ENCODE measurements at places on chromosomes 7 and 10.

DNA sequence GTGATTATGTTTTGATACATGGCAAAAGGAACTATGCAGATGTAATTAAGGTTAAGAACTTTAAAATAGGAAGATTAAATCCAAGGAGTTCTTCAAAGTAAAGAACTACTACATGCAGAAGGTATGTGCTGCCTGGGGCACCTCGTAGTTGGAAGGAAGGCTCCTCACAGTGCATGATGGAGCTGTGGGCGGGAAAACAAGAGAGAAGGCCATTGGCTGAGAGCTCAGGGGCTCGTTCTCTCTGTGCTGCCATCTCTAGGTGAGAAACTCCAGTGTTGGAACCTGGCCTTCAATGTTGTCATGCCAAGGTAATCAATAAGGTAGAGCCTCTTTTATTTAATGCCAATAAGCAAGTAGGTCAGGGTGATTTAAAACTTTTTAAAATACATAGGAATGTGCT, 391.4 kb upstream of the ETV1 start:
- no peak for DNase-seq

DNA sequence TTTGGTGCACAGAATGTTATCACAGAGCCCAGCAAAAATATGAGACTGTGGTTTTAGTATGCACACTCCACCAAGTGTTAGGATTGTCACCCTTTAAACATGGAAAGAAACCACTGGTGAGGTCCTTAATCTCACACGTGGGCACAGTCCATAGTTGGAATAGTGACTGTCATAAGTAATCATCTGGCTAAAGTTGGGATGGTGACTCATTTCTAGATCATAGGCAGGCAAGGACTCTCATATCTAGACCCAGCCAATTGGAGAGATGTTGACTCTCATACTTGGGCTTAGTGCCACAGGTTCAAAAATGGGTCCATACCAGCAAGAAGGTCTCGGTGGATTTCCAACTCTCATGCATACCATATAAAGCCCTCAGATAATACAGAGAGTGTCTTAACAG, 39.6 kb upstream of the ZNF680 start:
- DNase-seq, result no peak

GRCh38 chr7:1022801-1023465, 21.4 kb upstream of the GPR146 start:
- no peak for DNase-seq

- DNase-seq, result no peak
These were observed 180.3 kb upstream of the GRB10 start for GRCh38 chr7:50962962-50963374.

DNA sequence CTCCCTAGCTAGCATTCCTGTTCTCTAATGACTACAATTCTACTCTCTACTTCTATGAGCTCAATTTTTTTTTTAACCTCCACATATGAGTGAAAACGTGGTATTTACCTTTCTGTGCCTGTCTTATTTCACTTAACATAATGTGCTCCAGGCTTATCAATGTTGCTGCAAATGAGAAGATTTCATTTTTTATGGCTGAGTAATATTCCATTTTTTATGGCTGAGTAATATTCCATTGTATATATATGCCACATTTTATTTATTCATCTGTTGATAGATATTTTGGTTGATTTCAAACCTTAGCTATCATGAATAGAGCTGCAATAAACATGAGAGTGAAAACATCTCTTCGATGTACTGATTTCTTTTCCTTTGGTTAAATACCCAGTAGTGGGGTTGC, 159.6 kb upstream of the TPK1 start:
- no peak for DNase-seq

DNA sequence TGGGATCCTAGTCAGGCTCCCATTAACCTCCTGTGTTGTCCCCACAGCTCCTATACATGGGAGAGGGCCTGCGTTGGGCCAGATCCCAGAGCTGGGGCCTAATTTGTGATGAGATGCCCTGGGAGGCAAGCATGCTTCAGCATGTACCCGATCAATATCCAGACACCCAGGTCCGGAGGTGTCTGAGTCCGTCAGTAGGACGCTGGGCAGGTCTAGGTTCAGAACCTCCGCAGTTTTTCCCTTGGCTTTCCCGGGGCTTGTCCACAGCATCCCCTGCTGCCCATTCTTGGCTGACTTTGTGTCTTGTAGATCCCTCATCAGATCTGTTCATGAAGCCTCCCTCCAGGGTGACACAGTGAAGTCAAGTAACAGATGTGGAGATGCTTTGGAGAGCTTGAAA, 32.7 kb upstream of the RBAK start:
- no peak for DNase-seq

DNA sequence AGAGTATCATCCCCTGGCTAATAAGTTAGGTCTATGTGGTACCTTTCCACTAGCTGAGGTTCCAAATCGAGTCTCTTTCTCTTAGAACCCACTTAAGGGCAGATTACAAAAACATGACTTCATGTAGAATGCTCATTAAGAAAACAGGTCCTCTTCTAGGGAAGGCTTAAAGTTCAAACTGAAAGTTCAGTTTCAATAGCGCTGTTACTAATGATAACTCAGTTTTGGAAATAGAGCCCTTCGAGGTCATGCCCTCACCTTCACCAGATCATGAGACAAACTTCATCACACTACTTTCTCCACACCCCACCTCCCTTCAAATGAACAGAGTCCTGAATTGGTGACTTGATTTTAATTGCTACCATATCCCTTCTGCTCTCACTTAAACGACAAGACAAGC, 26.2 kb downstream of the HGF start:
- no peak for DNase-seq

GRCh38 chr10:123998197-123999141, 94.9 kb downstream of the CHST15 start:
- no peak for DNase-seq

- no peak for DNase-seq
These were observed 9.6 kb upstream of the NUPR2 start for GRCh38 chr7:56125831-56126230.

- DNase-seq, result no peak
These were observed 22.3 kb downstream of the GIMAP5 start for GRCh38 chr7:150759479-150759878.

DNA sequence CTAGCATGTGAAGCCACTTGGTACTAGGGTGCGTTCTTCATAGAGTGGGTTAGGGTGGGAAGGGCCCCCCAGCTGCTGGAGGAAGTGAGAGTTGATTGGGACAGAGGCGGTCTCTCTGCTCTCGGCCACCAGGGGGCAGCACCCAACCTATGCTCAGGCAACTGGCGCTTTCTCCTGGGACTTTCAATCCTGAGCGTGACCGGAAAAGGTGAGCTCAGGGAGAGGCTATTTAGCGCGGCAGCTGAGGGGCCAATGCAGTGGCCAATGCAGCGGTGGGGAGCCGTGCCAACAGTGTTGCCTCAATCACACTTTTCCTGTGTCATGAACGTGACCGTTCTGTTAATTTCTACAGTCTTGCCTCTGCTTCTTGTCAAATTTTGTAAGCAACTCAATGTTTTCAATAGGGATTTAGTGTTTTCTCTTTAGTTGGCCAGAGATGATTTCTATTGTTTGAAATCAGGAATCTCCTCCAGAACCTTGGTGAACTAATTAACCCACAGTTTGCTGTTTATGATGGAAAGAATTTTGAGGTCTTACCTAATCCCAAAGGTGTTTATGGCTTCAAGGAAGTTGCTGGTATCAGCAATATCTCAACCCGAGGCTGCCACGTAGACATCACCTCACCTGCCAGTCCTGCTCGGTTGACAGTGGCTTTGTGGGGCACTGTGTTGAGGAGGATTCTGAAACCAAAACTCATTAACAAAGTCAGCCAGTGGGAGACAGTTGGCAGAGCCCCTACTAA, 67.9 kb upstream of the PDZD8 start:
- peak; percentile 55 for DNase-seq

GRCh38 chr10:24118246-24118645, 90.7 kb upstream of the KIAA1217 start:
- DNase-seq, result no peak

GRCh38 chr7:93551063-93551895, 23.2 kb downstream of the CALCR start:
- no peak for DNase-seq

GRCh38 chr7:47181746-47182361, 400.1 kb downstream of the TNS3 start:
- no peak for DNase-seq

DNA sequence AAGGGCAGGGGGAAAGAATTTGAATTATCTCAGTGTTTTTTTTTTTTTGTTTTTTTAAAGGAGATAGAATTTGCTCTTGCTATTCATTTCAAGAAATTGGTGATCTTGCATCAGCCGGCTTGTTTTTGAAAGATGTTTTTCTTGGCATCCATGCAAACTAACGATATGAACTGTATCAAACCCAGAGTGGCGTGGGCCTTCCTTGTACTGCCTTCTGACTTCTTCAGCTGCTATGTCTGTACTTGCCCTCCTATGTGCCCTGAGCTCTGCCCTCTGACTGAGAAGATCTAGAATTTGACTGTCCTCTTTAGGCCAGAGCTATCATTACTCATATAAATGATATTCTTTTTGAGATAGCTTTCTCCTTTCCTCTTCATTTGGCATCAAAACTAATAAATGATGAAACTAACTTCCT, 183.1 kb downstream of the EXOC4 start:
- DNase-seq, result no peak

DNA sequence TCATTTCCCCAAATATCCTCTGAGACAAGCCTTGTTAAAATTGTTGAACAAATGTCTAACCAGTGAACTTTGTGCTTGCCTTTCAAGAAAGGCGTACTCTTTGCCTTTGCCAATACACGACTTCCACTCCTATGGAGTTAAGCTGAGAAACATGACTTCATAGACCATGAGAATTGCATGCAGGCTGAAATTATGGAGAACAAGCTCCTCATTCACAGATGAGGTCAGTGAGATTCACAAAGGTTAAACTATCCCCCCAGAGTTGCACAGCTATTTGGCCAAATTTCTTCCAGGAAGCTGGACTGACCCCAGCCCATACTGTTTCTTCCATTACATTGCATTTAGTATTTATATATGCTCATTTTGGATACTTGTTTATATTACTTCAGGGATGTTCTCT, 221.4 kb upstream of the SEMA3C start:
- DNase-seq, result no peak

- DNase-seq, result no peak
These were observed 463 bp upstream of the LRRTM3 start for GRCh38 chr10:66925373-66925772.

DNA sequence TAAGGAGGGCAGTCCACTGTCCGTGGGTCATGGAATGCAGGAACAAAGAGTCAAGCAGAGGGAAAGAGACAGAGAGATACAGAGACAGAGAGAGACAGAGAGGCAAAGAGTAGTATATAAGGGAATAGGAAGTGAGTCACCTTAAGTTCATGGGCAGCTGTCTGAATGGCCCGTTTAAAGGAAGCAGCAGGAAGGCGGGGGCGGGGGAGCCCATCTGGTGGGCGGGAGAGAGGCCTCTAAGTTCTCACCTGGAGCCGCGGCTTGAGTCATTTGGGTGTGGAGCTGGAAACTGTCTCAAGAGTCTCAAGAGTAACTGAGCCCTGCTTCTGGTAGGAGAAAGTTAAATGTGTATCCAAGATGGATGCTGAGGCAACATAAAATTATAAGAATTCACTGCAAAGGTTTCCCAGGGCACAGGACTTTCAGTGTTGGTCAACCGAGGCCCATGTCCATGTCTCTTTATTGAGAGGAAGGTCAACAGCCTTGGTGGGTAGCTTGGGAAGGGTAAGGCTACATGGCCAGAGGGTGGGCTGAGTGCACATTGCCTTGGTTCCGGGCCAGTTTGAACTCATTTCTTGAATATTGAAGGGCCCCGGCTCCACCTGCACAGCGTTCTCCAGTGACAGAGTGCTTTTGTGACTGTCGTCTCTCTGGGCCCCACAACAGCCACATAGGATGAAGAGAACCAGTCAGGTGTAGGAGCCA, 85.5 kb upstream of the CACUL1 start:
- DNase-seq, result no peak

DNA sequence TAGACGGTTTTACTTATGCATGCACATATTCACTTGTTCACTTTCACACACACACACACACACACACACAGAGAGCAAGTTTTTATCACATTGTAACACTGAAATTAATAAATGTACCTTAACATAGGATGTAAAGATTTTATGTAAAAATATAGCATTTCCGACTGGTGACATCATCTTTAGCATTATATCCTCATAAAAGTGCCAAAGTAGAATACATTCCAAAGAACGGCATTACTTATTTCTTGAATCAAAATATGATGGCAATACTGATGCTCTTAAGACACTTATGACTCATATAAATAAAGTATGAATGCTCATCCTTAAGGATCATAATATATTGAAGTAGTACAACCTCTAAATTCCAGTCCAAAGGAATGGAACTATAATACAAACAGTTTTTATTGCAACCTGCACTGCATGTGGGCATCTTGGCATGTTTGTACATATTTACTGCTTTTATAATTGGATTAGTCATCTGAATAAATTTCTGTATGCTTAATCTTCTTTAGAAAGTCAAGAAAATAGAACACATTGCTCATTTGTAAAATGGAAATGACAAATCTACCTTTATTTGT, 290.0 kb upstream of the SEMA3A start:
- no peak for DNase-seq

DNA sequence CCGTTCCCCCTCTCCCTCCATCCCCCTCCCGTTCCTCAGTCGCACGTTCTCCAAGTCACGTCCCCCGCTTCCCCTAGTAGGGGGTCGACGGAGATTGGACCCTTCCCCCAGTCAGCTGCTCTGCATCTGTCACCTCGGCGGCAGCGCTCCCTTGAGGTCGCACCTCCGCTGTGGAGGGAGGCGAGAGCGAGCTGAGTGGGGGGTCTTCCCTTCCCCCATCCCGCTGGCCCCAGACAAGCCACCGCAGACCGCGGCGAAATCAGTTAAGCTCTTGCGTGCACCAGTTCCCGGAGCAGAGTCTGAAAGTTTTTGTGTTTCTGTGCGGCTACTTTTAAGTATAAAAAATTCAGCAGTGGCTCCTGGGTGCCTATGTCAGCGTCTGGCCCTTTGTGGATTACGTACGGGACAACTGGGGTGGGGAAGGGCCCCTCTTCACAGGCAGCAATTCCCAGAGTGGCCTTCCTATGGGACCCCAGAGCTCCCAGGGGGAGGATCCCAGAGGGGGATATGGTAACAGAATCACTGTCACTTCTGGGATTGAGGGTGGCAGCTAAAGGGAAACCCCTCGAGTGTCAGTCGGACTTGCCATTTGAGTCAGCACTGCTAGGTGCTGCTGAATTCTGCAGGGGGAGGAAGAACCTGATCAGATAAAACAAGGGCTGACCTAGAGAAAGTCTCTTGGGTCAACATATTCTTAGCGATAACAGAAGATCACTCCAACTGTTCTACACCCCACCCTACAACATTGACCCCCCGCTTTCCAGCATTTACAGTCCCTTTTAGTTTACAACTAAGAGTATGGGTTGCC, 12.5 kb upstream of the DDIT4 start:
- peak; percentile 64 for DNase-seq

GRCh38 chr10:96991313-96991841, 159.3 kb downstream of the LCOR start:
- DNase-seq, result no peak

GRCh38 chr10:1064964-1065247, 8.7 kb downstream of the WDR37 start:
- no peak for DNase-seq

GRCh38 chr7:27962273-27962672, 218.3 kb downstream of the JAZF1 start:
- DNase-seq, result no peak

Measured in activated CD4-positive, alpha-beta T cell treated with anti-CD3 and anti-CD28 coated beads, Interleukin-2, amount 10 ng/mL, durations not matched to agents 7 days and 5 days (primary cell).